CD8-positive, alpha-beta memory T cell (primary cell): ENCODE measurements at places on chromosomes 5 and 9.

GRCh38 chr9:16202914-16203728, 650.3 kb downstream of the CCDC171 start:
- DNase-seq, result no peak

GRCh38 chr5:174188295-174188694, 142.8 kb downstream of the NSG2 start:
- no peak for DNase-seq

DNA sequence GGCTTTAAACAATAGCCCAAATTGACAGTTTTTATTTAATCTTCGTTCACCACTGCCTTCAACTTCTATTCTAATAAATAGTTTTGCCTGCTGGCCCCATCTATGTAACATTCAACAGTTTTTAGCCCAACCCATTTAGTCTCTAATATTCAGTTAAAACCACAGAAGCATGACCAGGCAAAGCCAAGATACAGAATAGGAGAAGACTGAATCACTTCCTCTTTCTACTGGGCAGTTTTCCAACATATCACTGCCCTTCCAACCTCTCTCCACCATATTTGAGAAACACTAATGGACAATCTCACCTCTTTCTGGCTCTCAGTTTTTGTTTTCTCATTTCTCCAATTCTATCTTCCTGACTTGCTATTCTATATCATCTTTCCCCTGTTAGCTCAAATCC, 352.9 kb downstream of the DNAH5 start:
- no peak for DNase-seq

- DNase-seq, result no peak
Observed at GRCh38 chr9:92713528-92713927, 43.6 kb upstream of the IPPK start.

DNA sequence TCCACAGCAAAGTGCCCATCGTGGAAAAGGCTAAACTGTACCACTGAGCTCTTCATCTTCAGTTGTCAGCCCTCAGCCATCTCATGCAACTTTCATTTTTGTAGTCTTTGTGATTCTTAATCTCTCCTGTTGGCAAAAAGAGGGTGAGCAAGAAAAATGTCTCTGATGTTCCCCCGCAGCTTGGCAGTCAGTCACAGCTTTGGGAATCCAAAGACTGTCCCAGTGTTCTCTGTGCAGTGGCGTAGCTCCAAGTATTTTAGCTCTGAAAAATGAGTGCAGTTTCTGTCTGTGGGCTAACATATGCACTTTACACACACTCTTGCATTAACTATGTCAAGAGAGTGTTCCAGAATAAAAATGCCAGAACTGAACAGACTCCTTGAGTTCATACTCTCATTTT, 372.2 kb downstream of the TMEM232 start:
- DNase-seq, result no peak

GRCh38 chr9:124980431-124980830, 39.5 kb upstream of the GOLGA1 start:
- no peak for DNase-seq

DNA sequence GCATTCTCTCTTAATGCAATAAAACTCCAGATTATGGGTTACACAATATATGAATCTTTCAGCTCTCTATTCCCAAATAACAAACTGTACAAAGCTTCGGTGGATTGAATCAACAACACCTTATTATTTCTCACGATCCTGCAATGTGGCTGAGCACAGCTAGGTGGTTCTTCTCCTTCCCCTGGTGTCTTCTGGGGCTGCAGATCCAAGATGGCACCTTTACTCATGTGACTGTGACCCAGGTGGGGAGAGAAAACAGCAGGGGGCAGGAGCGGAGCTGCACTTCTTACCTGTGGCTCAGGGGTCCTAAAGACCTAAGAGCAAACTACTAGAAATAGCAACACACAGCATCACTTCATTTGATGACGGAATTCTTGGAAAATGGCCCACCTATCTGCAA, 233.1 kb downstream of the IRX1 start:
- no peak for DNase-seq

DNA sequence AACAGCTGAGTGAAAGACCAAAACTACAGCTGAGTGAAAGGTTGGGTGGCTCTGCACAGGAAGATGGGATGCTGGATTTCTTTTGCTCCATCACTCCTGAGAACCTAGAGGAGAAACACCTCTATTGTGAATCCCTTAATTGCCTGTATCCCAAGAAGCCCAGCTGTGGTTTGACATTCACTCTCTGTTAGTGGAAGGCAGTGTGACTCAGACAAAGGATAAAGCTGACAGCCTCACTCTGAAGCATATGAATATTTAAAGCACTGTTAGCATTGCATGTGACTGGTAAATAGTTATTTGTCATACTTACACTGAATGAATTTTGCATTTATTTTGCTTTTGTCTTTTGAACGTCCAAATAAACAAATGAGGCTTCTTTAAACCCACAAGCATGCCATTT, 367.1 kb upstream of the RIOK2 start:
- DNase-seq, result no peak

- no peak for DNase-seq
Observed at GRCh38 chr9:134967547-134967930, 49.8 kb upstream of the FCN1 start.

- DNase-seq, result no peak
Observed at GRCh38 chr5:82692826-82693225, 384.4 kb downstream of the TMEM167A start.

GRCh38 chr5:104539618-104540350, 977.2 kb upstream of the NUDT12 start:
- no peak for DNase-seq

GRCh38 chr9:512555-513272, 298.0 kb downstream of the DOCK8 start:
- DNase-seq, result no peak

DNA sequence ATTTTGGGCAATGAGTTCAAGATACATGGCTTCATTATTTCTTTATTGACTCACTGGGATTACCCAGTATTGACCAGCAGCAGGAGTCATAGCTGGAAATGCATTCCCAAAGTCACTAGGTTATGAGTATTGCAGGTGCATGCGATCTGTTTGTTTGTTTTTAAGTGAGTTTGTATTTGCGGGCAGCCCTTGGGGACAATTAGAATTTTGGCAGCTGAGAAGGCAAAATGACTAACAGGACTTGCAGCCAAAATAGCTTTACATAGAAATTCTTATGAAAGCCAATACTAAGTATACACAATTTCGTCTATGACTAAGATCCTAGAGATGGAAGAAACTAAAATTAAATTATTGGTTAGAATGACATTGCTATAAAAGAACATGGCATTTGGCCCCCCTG, 18.1 kb upstream of the RGMB start:
- no peak for DNase-seq

DNA sequence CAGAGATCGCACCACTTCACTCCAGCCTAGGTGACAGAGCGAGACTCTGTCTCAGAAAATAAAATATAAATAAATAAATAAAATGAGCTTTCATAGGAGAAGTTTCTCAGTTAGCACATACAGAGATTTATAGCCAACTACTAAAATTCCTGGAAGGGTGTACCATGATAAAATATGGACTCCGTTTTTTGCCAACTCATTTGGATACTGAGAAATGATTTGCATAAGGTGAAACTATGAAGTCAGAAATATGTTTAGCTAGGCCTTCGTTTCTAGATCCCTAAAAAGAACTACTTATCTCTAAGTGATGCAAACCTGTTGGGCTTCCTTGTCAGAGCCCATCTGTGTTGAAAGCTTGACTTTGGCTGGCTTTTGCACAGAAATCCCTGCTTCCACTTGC, 56.9 kb upstream of the SLC1A1 start:
- DNase-seq, result no peak

- DNase-seq, result no peak
Observed at GRCh38 chr5:160379511-160379910, 9.1 kb upstream of the C1QTNF2 start.

DNA sequence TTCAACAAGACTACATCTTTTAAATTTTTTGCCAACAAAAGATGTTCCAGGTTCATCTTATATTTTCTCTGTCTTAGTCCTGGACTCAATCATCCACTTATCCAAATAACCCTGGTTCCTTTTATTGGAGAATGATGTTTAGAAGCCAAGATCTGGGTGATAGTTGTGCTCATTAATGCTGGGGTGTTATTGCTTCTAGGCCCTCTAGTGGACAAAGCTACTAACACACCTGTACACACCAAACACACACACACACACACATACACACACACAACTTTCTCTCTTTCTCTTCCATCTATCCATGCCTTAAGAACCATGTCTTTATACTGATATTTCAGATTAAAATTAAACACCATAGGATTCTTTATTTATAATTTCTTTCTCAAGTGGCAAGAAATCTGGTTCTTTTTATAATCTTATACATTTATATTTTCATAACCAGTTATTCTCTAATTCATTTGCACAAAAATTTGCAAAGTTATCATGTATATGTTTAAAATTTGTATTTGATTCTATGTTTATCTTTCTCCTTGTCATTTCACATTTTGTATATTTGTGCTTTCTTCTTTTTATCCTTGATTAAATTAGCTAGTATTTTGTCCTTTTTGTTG, 179.1 kb upstream of the SMIM23 start:
- no peak for DNase-seq

GRCh38 chr9:125732562-125732961, 14.6 kb upstream of the PBX3 start:
- DNase-seq, result no peak

- no peak for DNase-seq
Observed at GRCh38 chr9:3931058-3931457, 368.8 kb downstream of the GLIS3 start.

DNA sequence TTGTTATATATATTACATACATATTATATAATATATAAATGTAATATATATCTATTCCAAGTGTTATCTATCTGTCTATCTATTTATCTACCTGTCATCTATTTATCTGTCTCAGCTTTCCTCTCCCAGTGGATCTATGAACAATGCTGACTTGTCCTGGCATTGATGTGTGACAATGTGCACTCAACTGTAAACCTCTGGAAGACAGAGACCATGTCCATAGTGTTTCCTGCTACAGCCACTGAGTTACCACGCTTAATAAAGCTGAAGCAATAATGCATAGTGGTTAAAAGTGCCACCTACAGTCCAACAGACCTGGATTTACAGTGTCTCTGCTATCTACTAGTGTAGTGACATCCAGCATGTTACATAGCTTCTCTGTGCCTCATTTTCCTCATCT, 57.2 kb upstream of the TMED7 start:
- no peak for DNase-seq

DNA sequence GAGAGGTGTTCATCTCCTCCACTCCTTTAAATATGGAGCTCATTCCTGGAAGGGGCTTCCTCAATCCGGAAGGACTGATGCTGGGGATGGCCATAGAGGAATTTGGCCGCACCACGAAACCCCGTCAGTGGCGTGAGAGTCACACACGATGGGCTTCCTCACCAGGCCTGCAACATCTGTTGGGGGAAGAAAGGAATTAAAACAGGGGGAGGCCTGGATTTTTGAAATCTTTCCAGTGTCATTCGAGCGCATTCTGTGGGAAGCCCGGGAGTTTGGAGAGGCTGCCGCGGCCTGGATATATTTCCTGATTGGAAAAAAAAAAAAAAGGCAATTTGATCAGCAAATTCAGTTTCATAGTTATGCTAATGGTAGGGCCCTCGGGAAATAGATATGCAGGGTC, 76.3 kb upstream of the ORM1 start:
- DNase-seq, result no peak
